Lung (tissue), 17 donors: ENCODE measurements at places on chromosomes 1 and 21. TPM values are rescaled to one million over a fixed set of nuclear protein-coding genes. Genes with fewer than 3 reads are reported as not detected.

DNA sequence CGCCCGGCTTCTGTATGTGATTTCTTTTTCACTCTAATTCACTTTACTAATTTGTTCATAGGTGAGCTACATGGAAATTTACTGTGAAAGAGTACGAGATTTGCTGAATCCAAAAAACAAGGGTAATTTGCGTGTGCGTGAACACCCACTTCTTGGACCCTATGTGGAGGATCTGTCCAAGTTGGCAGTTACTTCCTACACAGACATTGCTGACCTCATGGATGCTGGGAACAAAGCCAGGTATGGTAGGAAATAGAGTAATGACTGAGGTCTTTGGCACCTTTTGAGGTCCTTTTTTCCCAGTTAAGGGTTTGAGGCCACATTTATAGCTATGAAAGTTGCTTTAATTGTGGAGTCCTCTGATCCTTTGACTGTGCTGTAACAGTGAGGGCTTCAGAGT, 56.9 kb downstream of the KIF1B start:
- no peak overlapping the region for H3K27ac ChIP-seq
- peaks cover 18% of the 10 kb centered on the region for H3K36me3 ChIP-seq
- no peaks in the 10 kb centered on the region for H3K4me1 ChIP-seq
- H3K27me3 ChIP-seq, result no peaks in the 10 kb centered on the region
- DNase-seq, result no peak
- no peak overlapping the region for H3K4me3 ChIP-seq

DNA sequence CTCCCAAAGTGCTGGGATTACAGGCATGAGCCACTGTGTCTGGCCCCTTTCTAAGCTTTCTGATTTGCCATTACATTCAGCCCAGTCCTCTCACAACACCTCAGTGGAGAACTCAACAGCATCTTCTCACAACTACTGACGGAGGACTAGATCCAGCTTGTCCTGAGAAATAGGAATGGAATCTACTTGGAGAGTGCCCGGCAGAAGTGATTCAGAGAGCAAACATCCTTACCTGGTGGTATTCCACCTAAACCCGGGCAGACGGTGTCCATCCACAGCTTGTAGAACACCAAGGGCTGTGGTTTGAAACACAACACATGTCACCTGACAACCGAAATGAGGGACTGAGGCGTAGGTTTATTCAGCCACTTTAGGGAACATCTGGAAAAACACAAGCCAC, 28.8 kb upstream of the CCSAP start:
- no peaks in the 10 kb centered on the region for H3K27me3 ChIP-seq
- H3K4me1 ChIP-seq, result no peaks in the 10 kb centered on the region
- H3K27ac ChIP-seq, result no peak overlapping the region
- no peaks in the 10 kb centered on the region for H3K36me3 ChIP-seq

GRCh38 chr1:97092824-97093223, 371.2 kb downstream of the PTBP2 start:
- H3K27ac ChIP-seq, result no peak overlapping the region
- H3K4me3 ChIP-seq, result no peak overlapping the region
- H3K27me3 ChIP-seq, result no peaks in the 10 kb centered on the region
- peaks cover 4% of the 10 kb centered on the region for H3K36me3 ChIP-seq
- no peaks in the 10 kb centered on the region for H3K4me1 ChIP-seq

TCP10L gene
- 0.71 TPM for total RNA-seq

GRCh38 chr1:234841281-234841680, 231.3 kb upstream of the IRF2BP2 start:
- H3K27me3 ChIP-seq, result no peaks in the 10 kb centered on the region
- H3K4me3 ChIP-seq, result no peak overlapping the region
- H3K4me1 ChIP-seq, result peaks cover 10% of the 10 kb centered on the region
- DNase-seq, result no peak
- peak overlapping the region; percentile 33 for H3K27ac ChIP-seq

SPRR2B gene
- total RNA-seq, result not detected

DNA sequence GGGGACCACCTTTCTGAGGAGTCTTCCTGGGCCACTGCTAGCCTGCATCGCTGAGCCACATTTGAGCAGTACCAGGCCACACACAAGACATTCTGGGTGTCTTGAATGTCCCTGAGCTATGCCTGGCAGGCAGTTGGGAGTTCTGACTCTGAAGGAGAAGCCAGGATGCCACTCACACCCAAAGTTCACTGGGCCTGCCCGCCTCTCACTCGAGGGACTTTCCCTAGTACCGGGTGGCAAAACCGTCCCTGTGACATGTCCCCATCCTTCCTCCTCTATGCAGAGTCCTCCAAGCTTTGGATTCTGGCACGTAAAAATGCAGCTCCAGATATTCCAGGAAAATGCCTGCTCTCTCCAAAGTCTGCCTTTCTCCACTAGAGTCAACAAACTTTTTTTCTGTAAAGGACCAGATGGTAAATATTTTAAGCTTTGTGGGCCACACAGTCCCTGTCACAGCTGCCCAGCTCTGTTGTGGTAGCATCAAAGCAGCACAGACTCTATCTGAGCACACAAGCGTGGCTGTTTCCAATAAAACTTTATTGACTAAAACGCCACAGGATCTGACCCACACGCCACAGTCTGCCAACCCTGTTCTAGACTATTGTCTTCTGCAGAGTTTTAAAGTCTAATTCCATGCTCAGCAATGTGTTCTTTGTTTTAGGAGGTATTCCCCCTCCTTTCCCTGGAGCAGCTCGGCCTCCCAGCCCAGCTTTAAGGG, 19.2 kb upstream of the GUCA2B start:
- H3K36me3 ChIP-seq, result no peaks in the 10 kb centered on the region
- DNase-seq, result no peak
- no peak overlapping the region for H3K4me3 ChIP-seq
- H3K4me1 ChIP-seq, result peaks cover 8% of the 10 kb centered on the region
- no peaks in the 10 kb centered on the region for H3K27me3 ChIP-seq

GRCh38 chr1:26994787-26995517, 1.5 kb downstream of the TRNP1 start:
- DNase-seq, result no peak
- H3K4me1 ChIP-seq, result peaks cover 14% of the 10 kb centered on the region
- no peak overlapping the region for H3K27ac ChIP-seq
- peaks cover 46% of the 10 kb centered on the region for H3K27me3 ChIP-seq
- no peaks in the 10 kb centered on the region for H3K36me3 ChIP-seq
- H3K4me3 ChIP-seq, result no peak overlapping the region

- H3K27me3 ChIP-seq, result no peaks in the 10 kb centered on the region
- H3K4me3 ChIP-seq, result no peak overlapping the region
- DNase-seq, result no peak
- H3K36me3 ChIP-seq, result no peaks in the 10 kb centered on the region
Observed at GRCh38 chr1:181359012-181359411, 124.3 kb upstream of the CACNA1E start.

FCAMR gene
- total RNA-seq, result not detected

GRCh38 chr1:64866689-64867088, 99.7 kb downstream of the JAK1 start:
- DNase-seq, result no peak
- H3K36me3 ChIP-seq, result peaks cover 8% of the 10 kb centered on the region
- no peak overlapping the region for H3K4me3 ChIP-seq
- H3K27me3 ChIP-seq, result no peaks in the 10 kb centered on the region
- no peak overlapping the region for H3K27ac ChIP-seq
- no peaks in the 10 kb centered on the region for H3K4me1 ChIP-seq

GRCh38 chr1:70487910-70488665, 77.0 kb downstream of the CTH start:
- no peak overlapping the region for H3K4me3 ChIP-seq
- H3K27me3 ChIP-seq, result no peaks in the 10 kb centered on the region
- DNase-seq, result peak; percentile 44
- H3K27ac ChIP-seq, result no peak overlapping the region

DNA sequence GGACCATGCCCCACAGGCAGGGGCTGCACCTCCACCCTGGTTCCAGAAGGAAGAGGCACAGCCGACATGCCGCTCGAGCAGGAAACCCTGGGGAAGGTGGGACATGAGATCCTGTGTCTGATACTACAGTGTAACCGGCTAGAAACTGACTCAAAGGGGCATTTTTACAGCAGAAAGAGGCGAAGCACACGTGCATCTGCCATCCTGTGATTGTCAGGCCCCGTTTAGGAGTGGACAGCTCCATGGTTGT, 62.7 kb downstream of the SIK1 start:
- peaks cover 4% of the 10 kb centered on the region for H3K4me1 ChIP-seq
- DNase-seq, result no peak
- H3K4me3 ChIP-seq, result no peak overlapping the region

DNA sequence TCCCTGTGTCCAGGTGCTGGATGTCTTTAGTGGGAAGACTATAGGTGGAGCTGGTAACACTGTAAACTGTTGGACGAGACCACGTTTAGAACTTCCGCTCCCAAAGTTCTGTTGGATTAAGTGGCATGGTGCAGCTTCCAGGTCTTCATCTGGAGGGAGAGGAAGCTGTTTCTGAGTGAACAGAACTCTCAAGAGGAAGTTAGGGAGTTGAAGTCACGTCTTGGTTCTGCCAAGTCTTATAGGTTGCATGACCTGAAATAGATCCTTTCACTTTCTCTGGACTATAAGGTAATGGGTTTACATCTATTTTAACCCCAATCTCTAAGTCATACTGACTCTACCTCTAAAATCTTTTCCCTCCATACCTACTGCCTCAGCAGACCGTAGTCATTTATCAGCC, 97.4 kb upstream of the TNR start:
- DNase-seq, result no peak
- H3K27me3 ChIP-seq, result no peaks in the 10 kb centered on the region
- no peak overlapping the region for H3K27ac ChIP-seq
- H3K4me1 ChIP-seq, result peaks cover 3% of the 10 kb centered on the region

FCRL4 gene
- 0.57 TPM for total RNA-seq

GRCh38 chr21:36478941-36479340, 981 bp downstream of the CLDN14 start:
- H3K4me1 ChIP-seq, result peaks cover 19% of the 10 kb centered on the region
- no peaks in the 10 kb centered on the region for H3K27me3 ChIP-seq
- peak; percentile 53 for DNase-seq
- no peak overlapping the region for H3K4me3 ChIP-seq

DNA sequence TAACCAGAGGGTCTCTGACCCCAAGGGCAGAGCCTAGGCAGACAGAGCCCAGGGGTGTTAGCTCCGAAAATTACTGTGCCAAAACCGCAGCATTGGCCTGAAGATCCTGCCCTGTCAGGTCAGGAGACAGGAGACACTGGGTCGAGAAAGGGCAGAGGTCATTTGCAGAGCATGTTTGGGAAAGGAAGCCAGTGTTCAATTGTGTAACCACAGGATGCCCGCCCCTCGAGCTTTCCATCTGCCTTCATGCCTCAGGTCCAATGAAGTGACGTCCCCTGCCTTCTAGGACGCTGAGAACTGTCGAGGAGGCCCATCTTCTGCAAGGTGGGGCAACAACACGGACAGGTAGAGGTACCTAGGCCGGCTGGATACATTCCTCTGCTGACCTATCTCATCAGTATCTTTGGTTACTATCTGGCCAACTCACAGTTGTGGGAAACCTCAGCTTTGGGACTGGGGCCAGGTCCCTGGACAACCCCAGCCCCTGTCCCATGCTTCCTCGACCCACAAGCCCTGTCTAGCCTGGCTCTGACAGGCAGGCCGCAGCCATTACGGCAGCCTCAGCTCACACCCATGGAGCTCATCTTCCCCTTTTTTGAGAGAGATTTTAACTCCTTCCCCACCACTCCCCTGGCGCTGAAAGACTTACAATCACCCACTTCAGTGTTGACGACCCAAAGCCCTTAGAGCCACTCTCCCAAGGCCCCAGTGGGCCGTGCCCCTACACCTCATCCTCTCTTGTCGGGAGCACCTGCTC, 1.3 kb downstream of the ARL8A start:
- H3K27ac ChIP-seq, result peak overlapping the region; percentile 95
- H3K4me3 ChIP-seq, result peak overlapping the region; percentile 95
- DNase-seq, result no peak
- peaks cover 12% of the 10 kb centered on the region for H3K4me1 ChIP-seq

SMG5 gene
- 68.4 TPM for total RNA-seq

GRCh38 chr1:33328817-33329216, 7.9 kb upstream of the A3GALT2 start:
- H3K4me3 ChIP-seq, result no peak overlapping the region
- peaks cover 77% of the 10 kb centered on the region for H3K36me3 ChIP-seq
- DNase-seq, result no peak
- H3K27ac ChIP-seq, result no peak overlapping the region
- H3K27me3 ChIP-seq, result no peaks in the 10 kb centered on the region

DNA sequence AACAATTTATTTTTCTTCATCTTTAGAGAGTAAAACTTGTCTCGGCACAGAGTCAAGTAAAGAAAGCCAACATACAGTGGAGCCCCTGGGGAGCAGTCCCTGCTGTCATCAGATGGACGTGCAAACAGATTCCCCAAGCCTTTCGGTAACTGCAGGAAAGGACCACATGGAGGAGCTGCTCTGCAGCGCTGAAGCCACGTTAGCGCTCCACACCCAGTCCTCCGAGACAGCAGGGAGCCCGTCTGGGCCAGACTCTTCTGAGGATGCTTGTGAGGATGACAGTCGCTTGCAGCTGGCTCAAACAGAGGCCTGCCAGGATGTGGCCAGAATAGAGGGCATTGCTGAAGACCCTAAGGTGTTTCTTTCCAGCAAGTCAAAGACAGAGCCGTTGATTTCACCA, 77.1 kb upstream of the SCCPDH start:
- peak; percentile 51 for DNase-seq
- no peaks in the 10 kb centered on the region for H3K4me1 ChIP-seq
- peaks cover 14% of the 10 kb centered on the region for H3K36me3 ChIP-seq
- no peak overlapping the region for H3K27ac ChIP-seq
- no peaks in the 10 kb centered on the region for H3K27me3 ChIP-seq

DNA sequence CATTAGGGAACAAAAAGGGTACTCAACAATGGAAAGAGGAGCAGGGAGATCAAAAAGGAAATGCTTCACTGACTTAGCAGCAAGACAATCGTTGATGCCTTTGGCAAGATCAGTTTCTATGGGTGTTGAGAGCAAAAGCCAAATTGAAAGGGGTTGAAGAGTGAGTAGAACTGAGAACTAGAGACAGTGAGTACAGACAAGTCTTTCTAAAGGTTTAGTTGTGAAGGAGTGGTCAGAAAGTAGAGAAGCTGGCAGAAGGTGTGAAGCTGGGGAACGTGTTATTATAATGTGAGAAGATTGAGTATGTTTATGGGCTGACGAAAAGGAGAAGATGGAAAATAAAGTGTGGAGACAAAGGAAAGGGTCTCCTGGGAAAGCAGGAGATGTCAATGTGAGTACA, 221.2 kb upstream of the USP25 start:
- H3K36me3 ChIP-seq, result no peaks in the 10 kb centered on the region
- H3K4me3 ChIP-seq, result no peak overlapping the region
- no peak for DNase-seq
- no peak overlapping the region for H3K27ac ChIP-seq
- no peaks in the 10 kb centered on the region for H3K27me3 ChIP-seq
- H3K4me1 ChIP-seq, result no peaks in the 10 kb centered on the region

TRIM67 gene
- not detected for total RNA-seq

DNA sequence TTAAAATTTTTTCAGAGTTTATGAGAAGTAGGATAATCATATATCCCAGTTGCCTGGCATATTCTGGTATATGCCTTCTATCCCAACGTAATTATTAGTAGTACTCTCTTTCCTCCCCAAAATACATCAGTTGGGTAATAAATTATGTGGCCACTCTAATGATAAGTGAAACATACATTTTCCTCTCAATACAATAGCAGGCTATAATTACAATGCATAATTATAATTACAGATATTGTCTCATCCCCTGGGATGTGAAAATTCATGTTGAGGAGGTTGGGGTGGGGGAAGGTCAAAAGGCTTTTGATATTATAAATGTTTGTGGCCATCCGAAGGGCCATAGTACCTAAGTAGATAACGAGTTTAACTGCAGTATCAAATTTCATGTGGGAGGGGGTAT, 277.1 kb downstream of the ST6GALNAC3 start:
- no peak overlapping the region for H3K4me3 ChIP-seq
- H3K27me3 ChIP-seq, result no peaks in the 10 kb centered on the region
- no peaks in the 10 kb centered on the region for H3K36me3 ChIP-seq
- no peak overlapping the region for H3K27ac ChIP-seq

- no peaks in the 10 kb centered on the region for H3K27me3 ChIP-seq
- no peak overlapping the region for H3K4me3 ChIP-seq
- peaks cover 22% of the 10 kb centered on the region for H3K4me1 ChIP-seq
- no peaks in the 10 kb centered on the region for H3K36me3 ChIP-seq
Observed at GRCh38 chr1:214416417-214416816, 135.0 kb downstream of the PTPN14 start.
